Progenitor cell of endocrine pancreas (in vitro differentiated cells): ENCODE measurements at places on chromosomes 1 and 21.
A peak's percentile ranks its signal among the peaks of the same experiment; 100 is the strongest.

DNA sequence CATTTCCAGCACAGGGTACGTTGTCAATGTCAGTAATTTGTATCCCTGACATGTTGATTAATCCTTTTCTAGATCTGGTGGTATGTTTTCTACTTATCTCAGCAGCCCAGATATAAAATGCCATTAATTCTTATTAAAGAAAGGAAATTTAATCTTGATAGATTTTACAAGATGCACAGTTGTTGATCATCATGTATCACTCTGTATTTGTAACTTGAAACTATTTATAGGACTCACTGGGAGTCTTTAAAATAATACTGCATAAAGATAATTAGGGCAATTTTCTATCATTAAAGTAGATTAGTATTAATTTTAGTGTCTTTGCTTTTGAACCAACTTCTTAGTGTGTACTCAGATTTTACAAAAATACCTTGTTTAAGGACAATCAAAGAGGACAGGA, 84.9 kb downstream of the GREM2 start:
- H3K36me3 ChIP-seq, result no peaks in the 10 kb centered on the region
- H3K4me3 ChIP-seq, result peak overlapping the region; percentile 4
- H3K4me1 ChIP-seq, result peaks cover 45% of the 10 kb centered on the region
- no peaks in the 10 kb centered on the region for H3K27me3 ChIP-seq

DNA sequence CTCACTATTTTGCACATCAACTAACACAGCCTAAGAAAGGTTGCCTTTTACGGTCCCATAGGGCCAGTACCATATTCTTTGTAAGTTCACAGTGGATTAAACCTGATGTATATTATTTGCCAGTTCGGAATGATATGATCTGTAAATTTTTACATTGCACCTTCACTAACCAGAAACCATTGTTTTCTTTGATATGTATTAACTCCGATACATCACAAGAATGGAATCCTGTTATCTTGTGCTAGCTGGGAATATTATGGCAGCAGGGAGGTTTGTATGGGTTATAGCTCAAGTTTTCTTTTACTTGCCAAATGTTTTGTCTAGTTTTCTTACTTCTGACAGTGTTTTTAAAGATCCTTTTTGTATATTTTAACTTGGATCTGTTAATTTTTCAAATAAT, 51.4 kb upstream of the S1PR1 start:
- H3K4me1 ChIP-seq, result no peaks in the 10 kb centered on the region
- H3K27me3 ChIP-seq, result peaks cover 9% of the 10 kb centered on the region
- no peak overlapping the region for H3K4me3 ChIP-seq

DNA sequence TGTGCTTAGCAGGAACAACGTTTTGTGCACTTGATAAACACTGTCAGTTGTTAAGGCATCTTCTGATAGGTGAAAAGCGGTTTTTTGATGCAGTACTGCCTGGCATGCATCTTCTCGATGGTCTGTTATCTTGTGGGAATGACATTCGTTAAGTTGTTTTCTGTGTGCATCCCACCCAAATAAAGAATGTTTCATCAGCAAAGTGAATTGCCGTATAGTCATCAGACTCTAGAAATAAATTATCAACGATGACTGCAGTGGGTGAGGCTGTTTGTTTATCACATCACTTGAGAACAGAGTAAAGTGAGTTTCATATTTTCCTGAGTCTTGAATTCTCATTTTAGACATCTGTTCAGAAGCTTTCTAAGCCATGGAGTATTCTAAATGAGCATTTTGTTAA, 34.1 kb downstream of the NFIA start:
- no peak overlapping the region for H3K27ac ChIP-seq
- peaks cover 9% of the 10 kb centered on the region for H3K4me1 ChIP-seq
- no peak overlapping the region for H3K4me3 ChIP-seq
- no peaks in the 10 kb centered on the region for H3K36me3 ChIP-seq
- no peak for DNase-seq

DNA sequence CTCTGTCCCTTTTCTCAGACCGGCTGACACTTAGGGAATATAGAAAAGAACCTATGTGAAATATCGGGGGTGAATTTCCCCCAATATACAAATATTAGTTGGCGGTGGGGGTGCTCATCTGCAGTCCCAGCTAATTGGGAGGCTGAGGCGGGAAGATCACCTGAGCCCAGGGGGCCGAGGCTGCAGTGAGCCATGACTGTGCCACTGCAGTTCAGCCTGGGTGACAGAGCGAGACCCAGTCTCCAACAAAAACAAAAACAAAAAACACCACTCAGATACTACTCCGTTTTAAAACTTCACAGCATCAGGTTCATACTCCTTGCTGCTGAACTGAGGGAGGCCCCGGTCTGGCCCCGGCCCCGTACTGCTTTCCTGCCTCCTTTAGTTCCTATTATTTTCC, 5.9 kb upstream of the EXOSC10 start:
- peaks cover 12% of the 10 kb centered on the region for H3K36me3 ChIP-seq
- no peaks in the 10 kb centered on the region for H3K4me1 ChIP-seq
- H3K27ac ChIP-seq, result no peak overlapping the region
- no peak overlapping the region for H3K4me3 ChIP-seq

GRCh38 chr1:57109883-57110282, 144.1 kb upstream of the C8B start:
- H3K36me3 ChIP-seq, result no peaks in the 10 kb centered on the region
- DNase-seq, result no peak
- H3K27ac ChIP-seq, result peak overlapping the region; percentile 15
- peaks cover 6% of the 10 kb centered on the region for H3K27me3 ChIP-seq
- no peak overlapping the region for H3K4me3 ChIP-seq
- peaks cover 19% of the 10 kb centered on the region for H3K4me1 ChIP-seq

- DNase-seq, result no peak
- peaks cover 51% of the 10 kb centered on the region for H3K4me1 ChIP-seq
- no peaks in the 10 kb centered on the region for H3K36me3 ChIP-seq
- no peaks in the 10 kb centered on the region for H3K27me3 ChIP-seq
- peak overlapping the region; percentile 87 for H3K27ac ChIP-seq
- H3K4me3 ChIP-seq, result no peak overlapping the region
Measured at GRCh38 chr1:3127738-3128137, 58.7 kb downstream of the PRDM16 start.

DNA sequence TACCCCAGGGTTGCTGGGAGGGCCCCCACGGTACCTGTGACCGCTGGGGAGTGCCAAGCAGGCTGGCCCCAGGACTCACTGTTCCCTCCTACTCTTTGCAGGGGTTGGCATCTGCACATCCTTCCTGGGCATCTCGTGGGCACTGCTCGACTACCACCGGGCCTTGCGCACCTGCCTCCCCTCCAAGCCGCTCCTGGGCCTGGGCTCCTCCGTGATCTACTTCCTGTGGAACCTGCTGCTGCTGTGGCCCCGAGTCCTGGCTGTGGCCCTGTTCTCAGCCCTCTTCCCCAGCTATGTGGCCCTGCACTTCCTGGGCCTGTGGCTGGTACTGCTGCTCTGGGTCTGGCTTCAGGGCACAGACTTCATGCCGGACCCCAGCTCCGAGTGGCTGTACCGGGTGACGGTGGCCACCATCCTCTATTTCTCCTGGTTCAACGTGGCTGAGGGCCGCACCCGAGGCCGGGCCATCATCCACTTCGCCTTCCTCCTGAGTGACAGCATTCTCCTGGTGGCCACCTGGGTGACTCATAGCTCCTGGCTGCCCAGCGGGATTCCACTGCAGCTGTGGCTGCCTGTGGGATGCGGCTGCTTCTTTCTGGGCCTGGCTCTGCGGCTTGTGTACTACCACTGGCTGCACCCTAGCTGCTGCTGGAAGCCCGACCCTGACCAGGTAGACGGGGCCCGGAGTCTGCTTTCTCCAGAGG, 6.8 kb downstream of the XKR8 start:
- H3K4me1 ChIP-seq, result peaks cover 7% of the 10 kb centered on the region
- H3K27me3 ChIP-seq, result no peaks in the 10 kb centered on the region
- no peak overlapping the region for H3K27ac ChIP-seq
- no peak for DNase-seq
- H3K4me3 ChIP-seq, result no peak overlapping the region
- peaks cover 10% of the 10 kb centered on the region for H3K36me3 ChIP-seq

GRCh38 chr1:226748306-226748705, 9.2 kb upstream of the ITPKB start:
- H3K36me3 ChIP-seq, result peaks cover 1% of the 10 kb centered on the region
- no peak overlapping the region for H3K4me3 ChIP-seq
- DNase-seq, result no peak
- no peak overlapping the region for H3K27ac ChIP-seq
- H3K4me1 ChIP-seq, result no peaks in the 10 kb centered on the region

- peaks cover 3% of the 10 kb centered on the region for H3K36me3 ChIP-seq
- no peak overlapping the region for H3K4me3 ChIP-seq
- DNase-seq, result no peak
- H3K27ac ChIP-seq, result peak overlapping the region; percentile 79
- no peaks in the 10 kb centered on the region for H3K4me1 ChIP-seq
Measured at GRCh38 chr21:39119891-39120290, 63.4 kb downstream of the PSMG1 start.

DNA sequence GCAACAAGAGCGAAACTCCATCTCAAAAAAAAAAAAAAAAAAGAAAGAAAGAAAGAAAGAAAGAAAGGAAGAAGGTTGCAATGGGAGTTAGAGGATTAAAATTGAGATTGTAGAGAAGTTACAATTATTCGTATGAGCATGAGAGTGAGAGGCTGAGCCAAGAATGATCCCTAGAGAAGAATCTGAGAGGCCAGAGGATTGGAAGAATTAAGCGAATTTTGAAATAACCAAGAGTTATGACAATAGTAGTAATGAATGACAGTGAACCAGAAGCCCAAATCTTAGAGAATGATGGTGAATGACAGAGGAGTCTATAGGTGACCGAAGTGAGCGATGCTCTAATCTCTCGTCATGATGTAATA, 369 bp upstream of the ZYG11B start:
- peak overlapping the region; percentile 90 for H3K27ac ChIP-seq
- H3K4me1 ChIP-seq, result peaks cover 19% of the 10 kb centered on the region
- no peaks in the 10 kb centered on the region for H3K27me3 ChIP-seq
- H3K36me3 ChIP-seq, result no peaks in the 10 kb centered on the region

DNA sequence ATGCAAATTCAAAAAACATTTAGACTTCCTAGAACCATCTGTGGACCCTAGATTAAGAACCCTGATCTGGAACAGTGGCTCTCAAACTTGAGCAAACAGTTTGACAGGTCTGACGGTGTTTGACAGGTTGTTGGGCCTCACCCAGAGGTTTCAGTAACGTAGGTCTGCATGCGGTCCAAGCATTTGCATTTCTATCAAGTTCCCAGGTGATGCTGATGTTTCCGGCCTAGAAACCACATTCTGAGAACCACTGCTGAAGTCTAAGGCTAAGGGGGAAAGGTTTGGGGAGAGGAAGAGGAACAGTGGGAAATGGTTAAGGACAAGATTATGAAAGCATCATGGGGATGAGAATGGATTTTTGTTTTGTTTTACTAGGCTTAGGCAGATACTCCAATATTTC, 48.6 kb downstream of the MDM4 start:
- H3K27me3 ChIP-seq, result no peaks in the 10 kb centered on the region
- no peak for DNase-seq

DNA sequence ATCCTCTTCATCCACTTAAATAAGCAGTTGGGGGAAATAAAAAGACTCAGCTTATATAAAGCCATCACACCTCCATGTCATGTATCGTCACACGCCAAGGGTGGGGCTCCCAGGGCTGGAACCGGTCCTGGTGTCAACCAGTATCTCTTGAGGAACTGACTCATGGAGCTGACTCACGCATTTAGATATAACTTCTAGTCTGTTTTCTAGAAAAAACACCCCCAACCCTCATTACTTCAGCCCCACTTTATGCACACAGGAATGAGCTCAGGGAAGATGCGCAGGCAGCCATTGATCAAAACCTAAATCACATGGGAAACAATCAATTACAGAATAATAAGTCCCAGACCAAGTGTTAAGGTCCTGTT, 6.9 kb upstream of the IL22RA1 start:
- DNase-seq, result no peak
- H3K27me3 ChIP-seq, result no peaks in the 10 kb centered on the region
- H3K36me3 ChIP-seq, result peaks cover 4% of the 10 kb centered on the region
- peaks cover 35% of the 10 kb centered on the region for H3K4me1 ChIP-seq
- peak overlapping the region; percentile 71 for H3K4me3 ChIP-seq

GRCh38 chr1:24455272-24455671, 39.7 kb downstream of the NIPAL3 start:
- H3K27ac ChIP-seq, result no peak overlapping the region
- DNase-seq, result no peak
- H3K27me3 ChIP-seq, result no peaks in the 10 kb centered on the region
- no peak overlapping the region for H3K4me3 ChIP-seq
- no peaks in the 10 kb centered on the region for H3K4me1 ChIP-seq
- H3K36me3 ChIP-seq, result peaks cover 10% of the 10 kb centered on the region

DNA sequence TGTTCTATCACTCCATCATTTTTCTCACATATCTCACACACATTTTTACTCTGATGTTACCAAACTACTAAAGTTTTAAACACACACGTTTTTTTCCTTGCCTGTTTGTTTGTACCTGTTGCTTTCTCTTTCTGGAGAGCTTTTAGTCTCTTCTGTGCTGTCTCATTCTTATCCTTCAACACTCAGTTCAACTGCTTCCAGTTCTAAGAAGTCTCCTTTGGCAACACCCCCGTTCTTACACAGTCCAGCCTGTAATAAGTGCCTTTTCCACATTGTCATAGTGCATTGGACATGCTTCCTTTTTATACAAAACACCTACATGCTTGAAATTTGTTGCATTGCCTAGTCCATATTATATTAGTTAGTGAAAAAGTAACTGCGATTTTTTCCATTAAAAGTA, 360.2 kb upstream of the BRINP3 start:
- DNase-seq, result no peak
- H3K27ac ChIP-seq, result no peak overlapping the region
- H3K4me3 ChIP-seq, result no peak overlapping the region
- H3K4me1 ChIP-seq, result no peaks in the 10 kb centered on the region
- no peaks in the 10 kb centered on the region for H3K27me3 ChIP-seq
- no peaks in the 10 kb centered on the region for H3K36me3 ChIP-seq
